ENCODE measurements at places on chromosomes 5 and 9.
A peak's percentile ranks its signal among the peaks of the same experiment; 100 is the strongest.

GRCh38 chr9:16154521-16155078, 601.8 kb downstream of the CCDC171 start:
- peak; percentile 45 for DNase-seq

GRCh38 chr5:177302354-177303110, 987 bp downstream of the RAB24 start:
- DNase-seq = no peak

DNA sequence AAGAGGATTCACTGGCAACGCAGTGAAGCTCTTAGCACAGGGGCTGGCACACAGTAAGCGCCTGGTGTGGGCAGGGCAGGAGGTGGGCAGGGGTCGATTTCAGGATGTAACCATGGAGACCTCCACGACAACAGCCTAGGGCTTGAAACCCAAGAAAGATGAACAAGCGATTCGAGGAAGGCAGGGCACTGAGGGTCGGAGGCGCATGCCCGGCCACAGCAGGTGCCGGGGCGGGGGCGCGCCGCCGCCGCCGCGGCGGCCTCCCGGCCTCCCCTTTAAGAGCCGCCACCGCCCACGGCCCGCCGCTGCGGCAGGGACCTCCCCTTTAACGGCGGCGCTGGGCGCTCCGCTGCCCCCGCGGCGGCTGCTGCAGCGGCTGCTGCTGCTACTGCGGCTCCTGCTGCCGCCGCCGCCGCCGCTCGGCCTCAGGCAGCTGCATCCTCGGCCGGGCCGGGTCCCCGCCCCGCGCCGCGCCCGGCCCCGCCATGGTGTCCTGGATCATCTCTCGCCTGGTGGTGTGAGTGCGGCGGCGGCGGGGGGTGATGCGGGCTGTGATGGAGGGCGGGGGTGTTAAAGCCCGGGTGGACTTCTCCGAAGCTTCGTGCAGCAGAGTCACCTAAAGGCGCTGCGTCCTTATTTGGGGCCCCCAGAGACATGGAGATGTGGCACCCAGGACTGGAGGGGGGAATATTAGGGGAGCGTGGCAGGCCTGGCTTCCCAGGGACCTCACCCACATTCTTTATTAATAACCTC, at the start of gene REEP2:
TSS of gene REEP2 (plus strand) at position 334 of the 753 bp plus-strand sequence. CDS start at position 486, 152 bp downstream.
- DNase-seq = peak; percentile 79

DNA sequence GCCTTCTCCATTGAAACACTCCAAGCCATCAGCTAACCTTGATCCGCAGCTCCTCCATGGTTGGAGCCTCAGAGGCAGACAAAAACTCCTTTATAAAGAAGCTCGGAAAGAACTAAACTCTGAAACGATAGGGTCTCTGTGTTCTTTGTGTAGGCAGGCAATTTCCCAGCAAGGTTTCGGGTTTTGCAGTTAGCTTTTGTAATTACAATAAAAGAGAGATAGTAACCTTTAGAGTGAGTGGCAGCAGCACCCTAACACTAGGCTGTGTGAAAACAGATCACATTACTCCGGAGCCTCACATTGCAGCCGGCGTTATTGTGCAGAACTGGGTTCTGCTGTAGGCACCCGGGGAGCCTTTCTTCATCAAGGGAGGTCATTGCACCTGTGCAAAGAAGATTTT, 115.8 kb upstream of the MAP3K1 start:
- no peak for DNase-seq

- DNase-seq = peak; percentile 55
Observed at GRCh38 chr5:115816226-115817081, at the start of gene CDO1. Gene CDO1, minus strand, starts transcription at chr5:115816659. Its CDS starts 262 bp downstream, at chr5:115816397.

GRCh38 chr9:112158656-112159367, 16.3 kb downstream of the SUSD1 start:
- no peak for DNase-seq

GRCh38 chr5:111383288-111383970, 128.9 kb downstream of the STARD4 start:
- no peak for DNase-seq

DNA sequence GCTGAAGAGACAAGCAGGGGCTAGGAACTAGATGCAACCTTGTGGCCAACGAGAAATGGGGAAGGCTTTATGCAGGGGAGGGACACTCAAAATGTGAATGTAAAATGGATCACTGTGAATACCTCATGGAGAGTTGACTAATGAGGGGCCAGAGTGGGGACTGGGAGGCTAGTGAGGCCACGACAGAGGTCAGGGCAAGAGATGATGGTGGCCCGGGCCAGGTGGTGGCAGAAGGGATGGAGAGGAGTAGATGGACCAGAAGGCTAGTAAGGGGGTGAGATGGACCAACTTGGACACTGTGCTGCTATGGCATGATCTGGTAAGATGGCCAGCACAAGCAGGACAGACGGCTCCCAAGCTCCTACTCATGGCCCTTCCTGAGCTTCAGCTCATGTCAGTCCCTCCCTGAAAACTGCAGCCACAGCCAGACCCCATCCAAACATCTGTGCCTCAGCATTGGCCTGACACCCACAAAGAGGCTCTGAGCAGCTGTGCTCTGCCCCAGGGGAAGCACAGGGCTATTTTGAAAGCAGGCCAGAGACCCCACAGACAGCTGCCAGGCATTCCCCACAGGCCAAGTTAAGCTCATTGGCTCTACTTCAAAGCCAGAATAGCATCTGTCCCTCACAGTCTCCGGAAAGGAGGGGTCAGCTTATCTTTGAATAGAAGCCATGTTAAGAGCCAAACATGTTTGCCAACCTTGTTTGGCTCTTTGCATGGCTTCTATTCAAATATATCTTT, 22.1 kb downstream of the P4HA2 start:
- DNase-seq = no peak

- no peak for DNase-seq
Observed at GRCh38 chr5:32753051-32753450, 41.9 kb downstream of the NPR3 start.

- DNase-seq = no peak
Observed at GRCh38 chr5:149406203-149406978, 27.3 kb upstream of the IL17B start.
